Activated gamma-delta T cell treated with Interleukin-2 at 50 U/mL for 16 hours (primary cell): ENCODE measurements at places on chromosomes 5 and 9.

- peak; percentile 19 for DNase-seq
These were observed at the start of gene BASP1 for GRCh38 chr5:17217493-17218352. Gene BASP1 (plus strand): TSS chr5:17217631. CDS start chr5:17275217, 57,586 bp downstream.

DNA sequence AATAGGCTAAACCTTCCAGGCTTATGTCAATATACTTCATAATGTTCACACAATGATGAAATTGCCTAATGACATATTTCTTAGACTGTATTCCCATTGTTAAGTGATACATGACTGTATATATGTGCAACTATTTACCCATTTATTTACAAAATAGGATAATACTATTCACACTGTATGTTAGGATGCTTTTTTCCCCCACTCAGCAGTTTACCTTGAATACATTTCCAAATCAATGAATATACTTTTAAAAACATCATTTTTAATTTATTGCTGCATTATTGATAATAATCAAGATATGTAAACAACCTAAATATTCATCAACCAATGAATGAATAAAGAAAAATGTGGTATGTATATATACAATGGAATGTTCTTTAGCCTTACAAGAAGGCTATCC lies 55.5 kb downstream of the PCSK1 start:
- DNase-seq: no peak

DNA sequence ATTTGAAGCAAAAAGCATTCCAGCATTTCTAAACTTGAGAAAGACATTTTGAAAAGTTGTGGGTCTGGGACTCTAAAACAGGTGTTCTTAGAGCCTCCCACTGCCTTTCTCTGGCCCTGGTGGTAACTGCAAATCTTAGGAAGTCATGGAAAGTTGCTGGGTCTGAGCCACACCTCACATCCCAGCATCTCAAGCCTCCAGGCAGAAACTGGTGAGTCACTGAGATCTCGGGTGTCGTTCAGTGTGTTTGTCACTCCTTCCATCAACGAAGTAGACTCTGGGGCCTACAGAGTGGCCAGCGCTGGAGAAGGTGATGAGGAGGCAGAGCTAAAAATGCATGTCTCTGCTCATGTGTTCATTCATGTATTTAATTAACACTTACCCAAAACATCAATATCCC lies 59.6 kb upstream of the C5orf58 start:
- no peak for DNase-seq

DNA sequence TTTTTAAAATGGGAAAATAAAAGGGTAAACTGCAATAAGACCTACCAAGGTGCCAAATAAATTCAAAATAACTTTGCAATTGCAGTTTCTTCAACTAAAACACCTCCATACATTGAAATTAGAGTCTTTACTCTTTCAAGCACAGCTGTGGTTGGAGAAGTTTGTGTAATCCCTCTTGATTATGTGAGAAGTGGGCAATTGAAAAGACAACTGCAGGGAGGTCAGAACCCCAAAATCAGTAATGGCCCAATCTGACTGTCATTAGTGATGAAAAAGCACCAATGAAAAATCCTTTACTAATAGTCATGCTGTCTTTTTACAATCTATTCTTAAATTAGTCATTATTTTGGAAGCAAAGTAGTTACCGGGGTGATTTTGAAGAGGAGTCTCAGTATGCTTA lies 116.7 kb upstream of the RGMB start:
- no peak for DNase-seq

GRCh38 chr5:151383011-151383410 lies 35.7 kb upstream of the SLC36A2 start:
- DNase-seq: no peak

DNA sequence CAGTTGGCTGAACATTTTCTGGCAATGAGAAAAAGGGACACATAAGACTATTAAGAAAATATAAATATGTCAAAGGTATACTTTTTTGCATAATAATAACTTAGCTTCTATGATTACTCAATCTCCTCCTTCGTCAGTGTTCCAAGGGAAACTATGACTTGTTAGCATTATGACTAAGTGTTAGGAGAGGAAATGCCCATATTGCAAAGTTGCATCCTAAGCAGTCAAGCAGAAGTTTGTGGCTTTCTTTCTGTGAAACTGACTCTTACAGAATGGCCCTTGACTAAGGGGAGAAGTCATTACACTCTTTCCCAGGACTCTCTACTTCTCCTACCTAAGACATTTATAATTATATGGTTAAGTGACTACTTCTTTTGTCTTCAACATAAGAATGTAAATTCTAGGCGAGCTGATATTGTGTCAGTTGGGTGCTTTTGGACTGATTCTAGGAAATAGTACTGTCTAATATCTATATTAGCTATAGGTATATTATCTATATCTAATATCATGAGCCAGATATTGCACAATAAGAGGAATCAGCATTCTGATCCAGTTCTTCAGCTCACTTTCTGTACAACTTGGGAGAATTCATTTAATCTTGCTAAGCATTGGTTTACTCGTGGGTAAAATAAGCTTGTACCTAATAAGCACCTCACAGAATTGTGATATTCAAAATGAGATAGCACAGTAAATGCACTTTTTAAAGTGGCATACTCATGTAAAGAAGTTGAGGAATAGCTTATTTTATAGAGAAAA lies 16.4 kb upstream of the SPINK6 start:
- DNase-seq: no peak

GRCh38 chr9:107648153-107648715 lies 158.7 kb upstream of the KLF4 start:
- DNase-seq: no peak

- no peak for DNase-seq
These were observed 163.4 kb downstream of the GHR start for GRCh38 chr5:42586625-42587024.

GRCh38 chr5:94911276-94911675 lies 292.8 kb downstream of the SLF1 start:
- no peak for DNase-seq

GRCh38 chr9:81665322-81665871 lies 23.9 kb downstream of the TLE1 start:
- DNase-seq: no peak
